ENCODE measurements at places on chromosomes 12 and 14.

- no peak for DNase-seq
These were observed 86.9 kb upstream of the IGF1 start for GRCh38 chr12:102567031-102567985.

DNA sequence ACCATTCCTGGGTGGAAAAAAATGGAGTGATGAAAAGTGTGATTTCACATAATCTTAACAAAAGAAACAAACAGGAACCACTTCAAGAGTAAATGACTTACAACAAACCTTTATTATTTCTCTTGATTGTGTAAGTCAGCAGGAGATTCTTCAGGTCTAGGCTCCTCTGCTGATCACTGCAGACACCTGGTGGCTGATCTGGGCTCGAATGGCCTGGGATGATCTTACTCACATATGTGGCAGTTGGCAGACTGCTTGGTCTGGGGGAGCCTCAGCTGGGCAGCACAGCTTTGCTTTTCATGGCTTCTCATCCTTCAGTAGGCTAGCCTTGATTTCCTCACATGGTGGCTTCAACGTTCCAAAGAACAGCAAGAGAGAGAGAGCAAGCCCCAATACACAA lies 215.4 kb upstream of the PRICKLE1 start:
- DNase-seq: no peak

GRCh38 chr12:74963867-74964331 lies 245.7 kb downstream of the KCNC2 start:
- DNase-seq: no peak

DNA sequence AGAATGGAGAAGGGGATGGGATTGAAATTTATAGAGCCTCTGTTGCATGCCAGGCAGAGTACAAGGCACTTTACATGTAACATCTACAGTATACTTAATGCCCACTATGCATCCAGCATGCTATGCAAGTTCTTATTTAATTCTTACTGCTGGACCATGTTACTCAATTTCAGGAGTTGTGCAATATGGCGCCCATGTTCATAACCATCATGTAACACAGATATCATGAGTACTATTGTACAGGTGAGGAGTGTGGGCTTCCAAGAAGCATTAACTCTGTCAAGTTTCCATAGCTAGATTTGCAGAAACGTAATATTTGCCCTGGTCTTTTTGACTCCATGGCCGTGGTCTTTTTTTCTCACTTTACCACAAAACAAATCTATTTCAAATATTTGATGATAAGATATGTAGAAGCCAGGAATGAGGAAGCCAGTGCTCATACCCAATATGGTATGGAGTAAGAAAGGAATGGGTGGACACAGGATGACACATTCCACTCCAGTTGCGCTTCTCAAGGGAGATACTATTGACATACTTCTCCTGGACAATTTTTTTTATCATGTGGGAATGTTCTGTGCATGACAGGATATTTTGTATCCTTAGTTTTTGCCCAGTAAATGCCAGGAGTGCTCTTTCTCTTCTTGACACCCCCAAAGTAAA lies 191.8 kb downstream of the C12orf75 start:
- no peak for DNase-seq

DNA sequence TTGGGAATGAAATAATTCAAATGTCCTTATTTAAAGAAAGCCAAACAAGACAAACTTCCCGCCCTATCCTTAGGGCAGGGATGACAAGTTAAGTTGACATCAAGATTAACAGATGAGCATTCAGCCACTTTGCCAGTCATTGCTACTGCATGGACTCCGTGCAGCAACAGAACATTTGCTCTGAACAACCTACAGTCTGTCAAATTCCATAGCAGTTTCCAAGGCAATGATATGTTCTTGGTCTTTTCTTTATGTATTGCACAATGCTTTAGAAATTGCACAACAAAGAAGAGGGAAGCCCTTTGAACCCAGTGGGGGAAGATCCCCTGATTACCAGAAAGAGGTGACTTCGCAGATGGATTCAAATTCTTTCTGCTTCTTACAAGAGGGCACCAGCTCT lies 269.8 kb downstream of the BCAT1 start:
- DNase-seq: no peak

- no peak for DNase-seq
These were observed 129.1 kb downstream of the PTPRB start for GRCh38 chr12:70508178-70508577.

GRCh38 chr14:51020024-51020710 lies 74.7 kb downstream of the TRIM9 start:
- DNase-seq: no peak

DNA sequence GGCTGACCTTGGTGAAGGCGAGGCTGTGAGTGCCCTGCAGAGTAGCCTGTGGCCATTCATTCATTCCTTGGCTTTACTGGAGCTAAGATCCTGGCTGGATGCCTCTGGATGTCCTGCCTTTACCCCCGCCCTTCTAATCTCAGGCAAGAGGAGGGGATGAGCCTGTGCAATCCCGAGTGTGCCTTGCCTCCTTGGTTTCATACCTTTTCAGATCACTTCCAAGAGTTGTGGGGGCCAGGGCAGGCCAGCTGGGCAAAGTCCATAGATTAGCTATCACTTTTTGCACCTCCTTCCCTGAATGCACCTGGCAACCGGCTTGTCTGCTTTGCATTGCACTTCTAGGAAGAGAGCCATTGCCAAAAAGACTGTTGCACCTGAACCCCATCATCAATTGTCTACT lies 1.5 kb downstream of the VRTN start:
- no peak for DNase-seq

DNA sequence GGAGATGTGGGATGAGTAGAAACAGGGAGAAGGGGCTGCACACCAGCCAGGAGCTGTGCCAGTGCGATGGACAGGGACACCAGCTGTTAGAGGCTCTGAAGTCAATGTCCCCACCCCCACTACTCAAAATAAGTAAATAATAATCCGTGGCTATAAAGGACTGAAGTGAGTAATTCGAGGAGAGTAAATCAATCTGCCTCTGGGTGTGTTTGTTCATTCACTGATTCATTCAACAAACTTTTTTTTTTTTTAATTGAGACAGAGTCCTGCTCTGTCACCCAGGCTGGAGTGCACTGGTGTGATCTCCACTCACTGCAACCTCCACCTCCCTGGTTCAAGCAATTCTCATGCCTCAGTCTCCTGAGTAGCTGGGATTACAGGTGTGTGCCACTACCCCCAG lies 363.6 kb downstream of the TMEM132D start:
- no peak for DNase-seq

DNA sequence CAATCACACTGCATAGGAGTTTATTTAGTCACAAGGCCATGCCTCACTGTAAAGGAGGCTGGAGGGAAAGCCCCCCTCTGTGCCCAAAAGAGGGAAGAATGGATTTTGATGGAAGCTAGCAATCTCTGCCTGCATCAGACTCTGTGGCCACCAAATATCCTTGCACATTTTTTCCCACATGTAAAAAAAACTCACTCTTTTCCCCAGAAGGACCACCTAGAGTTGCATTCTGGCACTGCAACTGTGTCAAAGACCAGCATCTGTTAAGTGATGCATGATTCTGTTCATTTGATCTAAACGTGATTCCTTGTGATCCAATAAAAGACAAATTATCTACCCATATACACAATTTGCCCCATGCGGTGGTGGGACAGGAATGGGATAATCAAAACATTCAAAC lies 8.0 kb downstream of the RHOJ start:
- no peak for DNase-seq

DNA sequence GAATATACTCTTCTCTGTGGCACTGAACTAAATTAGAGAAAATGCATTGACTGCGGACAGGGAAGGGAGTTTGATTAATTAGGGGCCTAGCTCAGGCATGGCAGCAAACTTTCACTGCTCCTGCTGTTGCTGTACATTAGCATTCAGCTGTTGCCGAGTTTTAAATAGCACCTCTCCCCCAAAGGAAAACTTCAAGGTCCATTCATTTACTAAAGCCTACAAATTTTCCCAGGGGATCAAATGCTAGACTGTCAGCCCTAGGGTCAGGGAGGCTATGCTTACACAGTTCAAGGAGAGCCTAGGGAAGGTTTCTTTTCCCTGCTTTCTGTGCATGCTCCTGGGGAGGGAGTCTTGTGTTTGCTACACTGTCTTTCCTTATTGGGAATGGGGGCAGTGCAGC lies 60.0 kb upstream of the GZMB start:
- no peak for DNase-seq

- no peak for DNase-seq
These were observed 67.8 kb upstream of the NAP1L1 start for GRCh38 chr12:76152181-76152807.

GRCh38 chr12:44875954-44876543 lies at the start of gene NELL2:
NELL2 (minus strand) TSS chr12:44876315; CDS start chr12:44875869, 446 bp downstream.
- peak; percentile 44 for DNase-seq

GRCh38 chr12:52903855-52904508 lies 894 bp downstream of the KRT8 start:
- DNase-seq: no peak
